ENCODE measurements at places on chromosomes 3 and 15.
A peak's percentile ranks its signal among the peaks of the same experiment; 100 is the strongest.

- no peak for DNase-seq
These were observed 39.4 kb downstream of the SH3BP5 start for GRCh38 chr3:15292765-15293522.

DNA sequence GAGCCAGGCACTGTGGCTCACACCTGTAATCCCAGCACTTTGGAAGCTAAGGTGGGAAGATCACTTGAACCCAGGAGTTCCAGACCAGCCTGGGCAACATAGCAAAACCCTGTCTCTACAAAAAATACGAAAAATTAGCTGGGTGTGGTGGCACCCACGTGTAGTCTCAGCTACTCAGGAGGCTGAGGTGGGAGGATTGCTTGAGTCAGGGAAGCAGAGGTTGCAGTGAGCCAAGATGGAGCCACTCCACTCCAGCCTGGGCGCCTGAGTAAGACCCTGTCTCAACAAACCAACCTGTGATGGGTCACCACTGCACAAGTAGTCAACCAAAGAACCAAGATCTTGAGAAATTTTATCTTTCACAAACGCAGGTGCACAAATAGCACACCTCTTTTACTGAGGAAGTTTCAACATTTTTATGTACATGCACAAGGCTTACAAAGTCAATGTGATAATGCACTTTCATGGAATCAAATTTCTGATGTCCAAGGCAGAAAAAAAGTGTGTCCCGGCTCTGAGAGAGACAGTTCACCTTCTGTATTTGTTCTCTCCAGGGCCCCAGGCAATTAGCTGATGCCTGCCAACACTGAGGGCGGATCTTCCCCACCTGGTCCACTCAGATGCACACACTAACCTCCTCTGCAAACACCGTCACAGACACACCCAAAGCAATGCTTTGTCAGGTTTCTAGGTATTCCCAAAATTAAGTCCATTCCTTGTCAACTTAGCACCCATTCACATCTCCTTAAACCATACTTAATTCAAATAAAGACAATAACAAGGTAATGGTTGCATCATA lies 12.4 kb downstream of the ACAA1 start:
- no peak for DNase-seq

GRCh38 chr15:83404121-83404520 lies 43.0 kb upstream of the SH3GL3 start:
- no peak for DNase-seq

DNA sequence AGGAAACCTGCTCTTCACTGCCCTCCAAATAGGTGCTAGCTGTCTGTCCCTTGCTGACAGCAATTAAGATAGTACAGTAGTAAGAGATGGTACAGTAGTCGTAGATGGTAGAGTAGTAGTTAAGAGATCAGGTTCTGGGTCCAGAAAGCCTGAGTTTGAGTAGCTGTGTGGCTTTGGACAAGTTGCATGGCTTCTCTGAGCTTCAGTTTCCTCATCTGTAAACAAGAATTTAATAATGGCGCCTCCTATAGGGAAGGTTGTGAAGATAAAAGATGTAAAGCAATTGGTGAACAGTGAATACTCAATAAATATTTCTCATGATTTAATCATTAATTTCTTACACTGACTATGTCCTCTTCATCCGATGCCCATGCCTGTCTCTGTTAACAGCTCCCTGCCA lies 86.9 kb upstream of the BCL6 start:
- no peak for DNase-seq

DNA sequence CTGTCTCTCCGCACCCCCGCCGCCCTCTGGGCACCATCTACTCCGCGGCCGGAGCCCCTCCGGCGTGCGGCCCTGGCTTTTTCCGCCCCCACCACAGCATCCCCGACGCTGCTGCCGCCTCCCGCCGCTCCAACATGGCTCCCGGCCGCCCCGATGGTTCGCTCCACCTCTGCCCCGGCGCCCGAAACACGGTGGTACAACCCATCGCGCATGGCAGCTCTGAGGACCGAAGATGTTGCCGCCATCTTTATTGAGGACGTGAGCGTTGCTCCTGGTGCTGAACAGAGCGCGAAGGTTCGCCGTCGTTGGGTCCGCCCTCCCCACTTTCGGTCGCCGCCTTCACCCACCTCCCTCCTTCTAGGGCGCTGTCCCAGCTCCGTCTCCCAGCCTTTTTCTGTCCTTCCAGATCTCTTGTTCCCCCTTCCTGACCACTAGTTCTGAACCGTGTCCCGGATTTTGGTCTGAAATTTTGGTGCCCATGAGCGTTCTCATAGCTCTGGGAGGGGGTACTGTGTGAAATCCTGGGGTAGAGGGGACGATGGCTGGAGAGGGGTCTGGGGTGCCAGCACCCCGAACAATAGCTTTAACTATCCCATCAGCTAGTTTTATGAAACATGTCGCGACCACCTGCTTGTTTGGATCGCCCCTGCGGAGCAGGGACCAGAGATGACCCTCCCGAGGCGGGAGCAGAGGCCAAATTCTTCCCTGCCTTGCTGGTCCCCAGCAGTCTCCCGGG lies at the start of gene CELSR3:
TSS of gene CELSR3 (minus strand) at position 134 of the 736 bp plus-strand sequence. CDS start 252 bp downstream, outside the sequence.
- peak; percentile 60 for DNase-seq

DNA sequence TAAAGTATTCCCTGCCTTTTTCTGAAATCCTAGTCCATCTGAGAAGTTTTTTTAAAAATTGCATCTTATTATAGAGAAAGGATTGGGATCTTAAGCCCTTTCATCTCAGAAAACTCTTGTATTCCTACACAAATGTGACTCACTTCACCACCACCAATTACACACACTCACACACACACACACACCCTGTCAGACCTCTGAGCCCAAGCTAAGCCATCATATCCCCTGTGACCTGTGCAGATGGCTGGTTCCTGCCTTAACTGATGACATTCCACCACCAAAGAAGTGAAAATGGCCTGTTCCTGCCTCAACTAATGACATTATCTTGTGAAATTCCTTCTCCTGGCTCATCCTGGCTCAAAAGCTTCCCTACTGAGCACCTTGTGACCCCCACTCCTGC lies 1181.9 kb downstream of the ROBO2 start:
- no peak for DNase-seq

GRCh38 chr3:169311860-169312259 lies 351.7 kb downstream of the MECOM start:
- DNase-seq = no peak

DNA sequence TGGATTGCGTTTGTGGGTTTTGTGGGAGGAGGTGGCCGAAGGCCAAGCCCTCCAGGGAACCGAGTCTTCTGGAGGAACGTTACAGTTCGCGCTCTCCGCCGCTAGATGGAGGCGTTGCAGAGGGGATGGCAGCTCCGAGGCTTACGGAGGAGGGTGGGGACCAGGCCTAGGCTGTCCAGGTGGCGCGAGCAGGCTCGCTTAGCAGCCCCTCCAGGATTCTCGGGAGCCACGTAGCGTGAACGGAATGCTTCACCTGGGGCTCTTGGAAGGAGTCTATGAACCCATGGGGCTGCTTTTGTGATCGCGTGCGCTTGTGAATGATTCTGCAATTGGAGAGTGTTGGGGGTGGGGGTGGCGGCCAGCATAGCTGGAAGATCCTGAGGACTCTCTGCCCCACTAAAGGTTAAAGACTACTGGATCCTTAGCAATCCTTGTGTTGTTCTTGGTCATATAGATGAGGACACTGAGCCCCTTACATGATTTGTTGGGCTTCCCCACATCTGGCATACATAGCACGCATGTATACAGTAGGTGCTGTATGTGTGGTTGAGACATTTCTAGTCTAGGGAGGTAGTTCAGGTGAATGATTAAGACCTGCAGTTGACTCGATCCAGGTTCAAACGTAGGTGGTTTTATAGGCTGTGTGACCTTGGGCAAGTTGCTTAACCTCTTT lies 25.7 kb downstream of the FAM3D start:
- DNase-seq = no peak

GRCh38 chr15:78212546-78213424 lies 21.6 kb downstream of the ACSBG1 start:
- no peak for DNase-seq

DNA sequence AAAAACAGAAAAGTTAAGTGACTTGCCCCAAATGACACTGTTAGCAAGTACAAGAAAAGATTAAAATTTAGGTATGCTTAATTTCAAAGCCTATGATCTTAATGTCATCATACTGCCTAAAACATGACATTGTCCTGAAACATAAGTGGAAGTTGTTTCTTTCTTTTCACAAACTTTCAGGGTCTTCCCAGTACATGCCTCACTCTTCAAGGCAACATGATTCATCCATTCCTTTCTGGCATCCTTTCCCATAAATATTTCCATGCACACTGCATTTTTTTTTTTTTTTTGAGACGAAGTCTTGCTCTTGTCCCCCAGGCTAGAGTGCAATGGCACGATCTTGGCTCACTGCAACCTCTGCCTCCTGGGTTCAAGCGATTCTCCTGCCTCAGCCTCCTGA lies 42.5 kb upstream of the KPNA4 start:
- no peak for DNase-seq

- no peak for DNase-seq
These were observed 15.6 kb upstream of the WWTR1 start for GRCh38 chr3:149673393-149673792.

DNA sequence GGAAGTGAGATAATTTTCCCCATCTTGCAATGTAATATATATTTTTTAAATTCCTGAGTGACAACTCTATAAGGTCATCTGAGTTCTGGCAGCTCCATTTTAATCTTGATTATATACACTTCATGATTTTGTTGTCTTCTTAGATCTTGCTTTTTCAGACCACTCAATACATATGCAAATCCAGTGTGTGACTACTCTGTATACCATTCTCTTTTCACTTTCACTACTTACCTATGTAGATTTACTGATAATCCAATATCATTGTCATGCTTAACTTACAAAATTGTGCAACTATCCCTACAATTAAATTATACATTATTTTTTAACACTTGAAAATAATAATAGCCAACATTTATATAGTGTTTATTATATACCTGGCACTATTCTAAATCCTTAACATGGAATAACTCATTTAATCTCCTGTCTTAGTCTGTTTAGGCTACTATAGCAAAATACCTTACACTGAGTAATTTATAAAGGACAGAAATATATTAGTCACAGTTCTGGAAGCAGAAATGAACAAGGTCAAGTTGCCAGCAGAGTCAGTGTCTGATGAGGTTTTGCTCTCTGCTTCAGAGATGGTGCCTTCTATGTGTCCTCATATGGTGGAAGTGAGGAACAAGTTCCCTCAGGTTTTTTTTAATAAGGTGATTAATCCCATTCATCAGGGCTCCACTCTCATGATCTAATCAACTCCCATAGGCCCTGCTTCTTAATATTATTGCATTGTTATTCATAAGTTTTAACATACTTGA lies 338.5 kb downstream of the TUSC7 start:
- no peak for DNase-seq

Measured in SIG-M5 (cell line).